ENCODE measurements at places on chromosomes 7 and 10. TPM values are rescaled to one million over a fixed set of nuclear protein-coding genes. Genes with fewer than 3 reads are reported as not detected.

The TMEM130 gene
- not detected for total RNA-seq

GRCh38 chr7:38822549-38822948, 86.4 kb downstream of the VPS41 start:
- DNase-seq = no peak

The SORBS1 gene
- 331 TPM for total RNA-seq

- DNase-seq = no peak
Measured at GRCh38 chr7:17194656-17195055, 103.8 kb upstream of the AHR start.

The CPSF4 gene
- total RNA-seq = 40.4 TPM

GRCh38 chr10:11022213-11022612, 4.5 kb downstream of the CELF2 start:
- DNase-seq = no peak

DNA sequence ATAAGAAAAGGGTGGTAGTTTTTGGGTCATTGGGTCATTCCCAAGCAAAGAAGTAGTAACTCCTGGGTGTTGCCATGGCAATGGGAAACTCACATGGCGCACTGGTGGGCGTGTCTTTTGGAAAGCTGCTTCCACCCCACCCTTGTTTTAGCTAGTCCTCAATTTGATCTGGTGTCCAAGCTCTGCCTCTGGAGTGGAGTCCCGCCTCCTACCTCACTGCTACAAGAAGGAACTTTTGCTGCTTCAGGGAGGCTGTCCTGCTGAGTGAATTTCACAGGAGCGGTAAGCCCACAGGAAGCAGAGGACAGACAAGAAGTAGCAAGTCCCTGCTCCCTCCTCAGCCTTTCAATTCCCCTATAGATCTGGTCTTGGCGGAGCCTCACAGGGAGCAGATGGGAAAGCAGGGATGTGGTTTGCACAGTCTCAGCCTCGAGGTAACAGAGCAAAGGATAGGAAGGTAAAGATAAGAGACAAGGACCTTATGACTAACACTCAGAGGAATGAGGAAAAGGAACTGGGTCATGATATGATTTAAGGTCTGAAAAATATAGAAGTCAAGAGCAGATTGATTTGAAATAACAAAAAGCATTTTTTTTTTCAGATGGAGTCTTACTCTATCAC, 700.3 kb downstream of the TNS3 start:
- DNase-seq = no peak

GRCh38 chr10:132104062-132104461, 38.3 kb downstream of the JAKMIP3 start:
- no peak for DNase-seq

DNA sequence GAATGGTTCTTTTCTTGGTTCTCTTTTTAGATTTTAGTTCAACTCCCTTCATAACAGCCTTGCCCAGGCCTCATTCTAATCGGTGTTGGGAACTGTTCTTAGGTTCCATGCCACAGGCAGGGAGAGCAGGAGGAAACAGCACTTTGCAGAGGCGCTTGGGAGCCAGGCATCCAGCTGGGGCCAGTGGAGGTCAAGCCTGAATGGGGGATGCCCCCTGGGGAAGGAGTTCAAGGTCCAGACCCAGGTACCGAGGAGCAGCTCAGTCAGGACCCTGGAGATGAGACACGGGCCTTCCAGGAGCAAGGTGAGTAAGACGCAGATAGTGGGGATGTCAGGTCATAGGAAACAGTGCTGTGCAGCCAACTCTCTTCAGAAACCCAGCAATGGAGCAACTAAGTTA, 4.5 kb downstream of the ZSCAN25 start:
- no peak for DNase-seq

DNA sequence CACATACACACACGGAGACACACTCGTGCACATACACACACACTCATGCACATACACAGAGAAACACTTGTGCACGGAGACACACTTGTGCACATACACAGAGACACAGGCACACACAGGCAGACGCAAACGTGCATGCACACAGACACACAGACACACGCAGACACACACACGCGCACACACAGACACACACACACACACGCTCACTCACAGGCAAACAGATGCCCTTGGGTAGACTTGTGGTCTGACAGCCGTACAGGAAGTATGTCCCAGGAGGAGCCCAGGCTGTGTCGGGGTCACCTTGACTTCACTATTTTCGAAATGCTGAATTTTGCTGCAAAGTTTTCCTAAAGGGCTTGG, 538.0 kb downstream of the DNAJB6 start:
- DNase-seq = no peak

GRCh38 chr10:3716093-3716492, 68.9 kb downstream of the KLF6 start:
- DNase-seq = no peak

The ALOX5 gene
- 4.4 TPM for total RNA-seq

DNA sequence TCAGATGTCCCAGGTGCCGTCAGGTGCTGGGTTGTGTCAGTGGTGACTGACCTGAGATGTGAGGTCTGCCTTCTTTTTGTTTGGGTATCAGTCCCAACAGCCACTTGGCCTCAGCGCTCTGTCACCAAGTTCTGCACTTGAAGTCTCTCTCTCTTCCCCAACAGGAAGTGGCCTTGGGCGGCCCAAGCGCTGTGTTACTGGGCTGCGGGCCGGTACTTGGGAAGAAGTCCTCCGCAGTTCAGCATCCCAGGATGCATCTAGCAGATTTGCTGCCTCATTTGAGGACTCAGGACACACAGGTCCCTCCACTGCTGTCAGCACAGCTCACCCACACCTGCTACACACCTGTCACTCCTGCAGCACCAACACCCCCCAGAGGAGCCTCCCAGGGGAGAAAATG, 40.1 kb downstream of the LYZL2 start:
- no peak for DNase-seq
